ENCODE measurements at places on chromosomes 12 and 14.
A peak's percentile ranks its signal among the peaks of the same experiment; 100 is the strongest.

DNA sequence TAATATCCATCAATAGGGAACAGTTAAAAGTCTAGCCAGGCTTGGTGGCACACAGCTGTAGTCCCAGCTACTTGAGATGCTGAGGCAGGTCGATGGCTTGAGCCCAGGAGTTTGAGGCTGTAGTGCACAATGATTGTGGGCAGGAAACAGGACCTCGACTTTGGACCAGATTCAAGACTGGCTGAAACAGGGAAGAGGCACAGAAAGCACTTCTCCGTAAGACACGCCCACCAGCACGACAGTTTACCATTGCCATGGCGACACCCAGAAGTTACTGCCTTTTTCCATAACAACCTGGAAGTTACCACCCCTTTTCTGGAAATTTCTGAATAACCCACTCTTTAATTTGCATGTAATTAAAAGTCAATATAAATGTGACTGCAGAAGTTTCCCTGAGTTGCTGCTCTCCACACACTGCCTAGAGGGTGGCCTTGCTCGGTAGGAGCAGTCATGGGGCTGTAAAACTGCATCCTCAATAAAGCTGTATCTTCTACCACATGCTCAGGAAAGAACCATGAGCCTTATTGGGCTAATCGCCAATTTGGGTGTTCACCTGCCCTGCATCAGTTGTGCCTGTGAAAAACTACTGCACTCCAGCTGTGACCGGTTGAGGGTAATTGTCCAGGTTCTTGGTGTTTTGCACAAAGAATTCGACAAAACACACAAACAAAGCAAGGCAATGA, 4.6 kb upstream of the LRRC23 start:
- DNase-seq: no peak

DNA sequence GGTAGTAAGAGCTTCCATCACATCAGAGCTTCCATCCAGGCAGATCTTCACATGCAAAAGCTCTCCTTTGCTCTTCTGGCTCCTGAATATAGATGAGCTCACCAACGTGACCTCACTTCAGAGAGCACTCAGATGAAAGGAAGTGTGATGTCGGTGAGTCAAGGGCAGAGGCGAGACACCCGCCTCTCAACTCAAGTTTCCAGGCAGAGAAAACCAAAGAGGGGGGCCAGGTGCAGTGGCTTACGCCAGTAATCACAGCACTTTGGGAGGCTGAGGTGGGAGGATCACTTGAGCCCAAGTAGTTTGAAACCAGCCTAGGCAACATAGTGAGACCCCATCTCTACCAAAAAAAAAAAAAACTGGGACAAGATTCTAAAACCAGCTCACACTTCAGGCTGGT, 126.9 kb downstream of the DUSP6 start:
- DNase-seq: peak; percentile 43

DNA sequence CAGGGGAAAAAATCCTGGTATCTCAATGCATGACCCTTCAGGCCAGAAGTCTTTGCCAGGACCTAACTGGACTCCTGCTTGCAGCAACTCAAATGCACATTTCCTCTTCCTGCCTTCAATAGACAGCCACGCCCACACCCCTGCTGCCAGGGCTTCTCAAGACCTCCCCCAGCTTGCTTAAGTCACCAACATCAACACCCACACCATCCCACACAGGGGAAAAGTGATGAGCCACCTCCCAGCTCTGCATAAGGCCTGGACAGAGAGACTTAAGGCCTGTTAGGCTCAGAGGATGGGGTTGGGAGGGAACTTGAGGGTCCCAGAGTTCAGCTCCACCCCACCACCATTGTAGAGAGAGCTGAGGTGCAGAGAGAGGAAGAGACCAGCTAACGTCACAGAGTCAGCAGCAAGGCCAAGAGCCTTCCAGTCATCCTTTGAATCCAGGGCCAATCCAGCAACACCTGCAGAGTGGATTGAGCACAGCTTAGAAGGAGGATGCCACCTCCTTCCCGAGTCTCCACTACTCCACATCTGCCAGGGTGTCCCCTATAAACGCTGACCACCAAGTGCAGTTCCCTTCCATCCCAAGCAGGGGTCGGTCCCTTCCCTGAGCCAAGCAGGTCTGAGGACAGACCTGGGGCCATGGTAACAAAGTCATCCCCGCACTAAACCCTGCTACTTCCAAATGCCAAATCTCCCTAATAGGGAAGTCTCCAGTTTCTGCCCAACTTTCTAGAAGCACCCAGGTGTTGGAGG, 50.0 kb downstream of the KDM2B start:
- DNase-seq: peak; percentile 55

GRCh38 chr12:107557026-107557425, 128.6 kb upstream of the PWP1 start:
- DNase-seq: no peak
